ENCODE measurements at places on chromosomes 13 and 19. TPM values are rescaled to one million over a fixed set of nuclear protein-coding genes. Genes with fewer than 3 reads are reported as not detected.

DNAJC3 gene
- total RNA-seq: 21.7 TPM

MCF2L gene
- total RNA-seq: 30.9 TPM

TSHZ3 gene
- total RNA-seq: 87.1 TPM

KLK5 gene
- total RNA-seq: 11.5 TPM

SLC6A16 gene
- 5.6 TPM for total RNA-seq

LYPD3 gene
- 4.4 TPM for total RNA-seq

CYP2S1 gene
- total RNA-seq: 12.8 TPM

METTL21C gene
- not detected for total RNA-seq

MBD3L3 gene
- not detected for total RNA-seq

KLF1 gene
- not detected for total RNA-seq

MRI1 gene
- 29.0 TPM for total RNA-seq

TNNT1 gene
- total RNA-seq: 47.5 TPM

CEACAM5 gene
- total RNA-seq: not detected

TMEM255B gene
- total RNA-seq: 1.7 TPM

SULT2A1 gene
- not detected for total RNA-seq

MATK gene
- 3.7 TPM for total RNA-seq

COX7A1 gene
- not detected for total RNA-seq

AP2S1 gene
- 109 TPM for total RNA-seq

C19orf47 gene
- 17.8 TPM for total RNA-seq

PLPPR3 gene
- 162 TPM for total RNA-seq

VSTM2B gene
- total RNA-seq: not detected

CD79A gene
- 0.62 TPM for total RNA-seq

ZNF534 gene
- not detected for total RNA-seq

RTBDN gene
- not detected for total RNA-seq

GYS1 gene
- 60.5 TPM for total RNA-seq

COG3 gene
- total RNA-seq: 38.3 TPM

RHPN2 gene
- total RNA-seq: 22.2 TPM

SMIM24 gene
- total RNA-seq: not detected

WDR88 gene
- total RNA-seq: not detected
